ENCODE measurements at places on chromosomes 16 and 17. TPM values are rescaled to one million over a fixed set of nuclear protein-coding genes. Genes with fewer than 3 reads are reported as not detected.
A peak's percentile ranks its signal among the peaks of the same experiment; 100 is the strongest.

Gene CDH3
- total RNA-seq: 0.23 TPM

Gene CLEC18C
- total RNA-seq: 0.39 TPM

Gene WNT9B
- total RNA-seq: not detected

Gene DPEP1
- not detected for total RNA-seq

Gene MYH1
- not detected for total RNA-seq

Gene ABCA6
- not detected for total RNA-seq

Gene TNFSF13
- total RNA-seq: 3.5 TPM

- H3K4me1 ChIP-seq: peaks cover 64% of the 10 kb centered on the region
- no peak for DNase-seq
- H3K27ac ChIP-seq: peak overlapping the region; percentile 93
- H3K27me3 ChIP-seq: no peaks in the 10 kb centered on the region
These were observed 15.8 kb upstream of the CCL5 start for GRCh38 chr17:35895636-35896587.

GRCh38 chr16:29665294-29666077 is 2.4 kb downstream of the SPN start:
- peak overlapping the region; percentile 93 for H3K27ac ChIP-seq
- no peaks in the 10 kb centered on the region for H3K27me3 ChIP-seq
- H3K4me3 ChIP-seq: peak overlapping the region; percentile 94
- H3K4me1 ChIP-seq: peaks cover 40% of the 10 kb centered on the region
- DNase-seq: no peak
- peaks cover 64% of the 10 kb centered on the region for H3K36me3 ChIP-seq

DNA sequence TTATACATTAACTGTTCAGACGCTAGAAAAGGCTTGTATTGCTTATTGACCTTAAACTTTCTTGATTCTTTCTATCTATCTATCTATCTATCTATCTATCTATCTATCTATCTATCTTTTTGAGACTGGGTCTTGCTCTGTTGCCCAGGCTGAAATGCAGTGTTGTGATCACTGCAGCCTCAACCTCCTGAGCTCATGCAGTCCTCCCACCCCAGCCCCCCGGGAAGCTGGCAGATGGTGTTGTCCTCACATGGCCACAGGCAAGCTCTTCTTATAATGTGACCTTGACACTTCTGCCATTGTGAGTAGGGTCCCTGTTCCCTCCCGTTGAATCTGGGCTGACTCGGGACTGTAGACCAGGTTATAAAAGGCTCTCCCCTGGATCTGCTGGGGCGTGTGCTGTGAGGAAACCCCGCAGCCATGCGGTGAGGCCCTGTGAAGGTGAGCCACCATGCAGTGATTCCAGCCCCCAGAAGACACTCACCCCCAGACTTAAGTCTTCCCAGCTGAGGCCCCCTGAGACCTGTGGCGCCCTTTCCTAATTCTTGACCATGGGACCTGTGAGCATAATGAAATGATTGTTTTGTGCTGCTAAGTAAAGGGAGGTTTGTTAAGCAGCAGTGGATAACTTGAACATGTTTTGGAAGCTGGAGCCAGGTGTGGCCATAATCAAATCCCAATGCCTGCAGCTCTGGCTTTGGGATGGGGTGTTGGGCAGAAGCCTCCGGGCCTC is 54.3 kb downstream of the RPTOR start:
- H3K4me1 ChIP-seq: peaks cover 57% of the 10 kb centered on the region
- peaks cover 26% of the 10 kb centered on the region for H3K36me3 ChIP-seq
- DNase-seq: no peak
- peak overlapping the region; percentile 33 for H3K27ac ChIP-seq
- H3K4me3 ChIP-seq: no peak overlapping the region

GRCh38 chr17:55588446-55589242 is 77.4 kb upstream of the SMIM36 start:
- H3K4me3 ChIP-seq: no peak overlapping the region
- no peaks in the 10 kb centered on the region for H3K36me3 ChIP-seq
- no peak for DNase-seq
- no peak overlapping the region for H3K27ac ChIP-seq
- no peaks in the 10 kb centered on the region for H3K4me1 ChIP-seq
- H3K27me3 ChIP-seq: peaks cover 35% of the 10 kb centered on the region

DNA sequence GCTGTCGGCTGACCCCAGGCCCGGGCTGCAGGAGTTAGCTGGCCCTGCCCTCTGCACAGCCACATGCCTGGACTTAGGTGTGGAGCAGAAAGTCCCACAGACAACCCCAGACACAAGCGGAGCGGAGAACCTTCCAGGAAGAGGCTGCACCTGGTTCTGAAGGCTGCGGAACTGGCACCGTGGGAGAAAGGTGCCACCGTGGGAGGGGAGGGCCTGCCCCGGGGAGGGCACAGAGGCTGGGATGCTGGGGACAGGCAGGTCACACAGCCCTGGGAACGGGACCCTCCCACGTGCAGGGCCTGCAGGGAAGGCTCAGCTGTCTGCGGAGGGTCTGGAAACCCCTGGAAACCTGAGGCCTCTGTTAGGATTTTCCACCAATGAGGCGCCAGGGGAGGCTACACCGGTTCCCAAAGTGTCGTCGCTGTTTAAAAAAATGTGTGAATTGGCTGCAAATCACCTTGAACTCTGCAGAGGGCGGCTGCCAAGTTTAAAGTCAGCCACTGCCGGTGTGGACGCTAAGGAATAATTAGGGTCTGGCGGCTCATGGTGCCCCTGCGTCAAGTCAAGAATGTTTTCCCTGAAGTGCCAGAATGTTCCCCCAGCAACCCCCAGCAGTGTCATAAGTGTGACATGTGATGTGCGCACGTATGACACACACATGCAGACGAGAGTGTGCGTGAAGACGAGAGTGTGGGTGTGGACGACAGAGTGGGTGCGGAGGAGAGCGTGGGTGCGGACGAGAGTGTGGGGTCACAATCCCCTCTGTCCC is 50.9 kb upstream of the PABPN1L start:
- no peak for DNase-seq
- no peaks in the 10 kb centered on the region for H3K27me3 ChIP-seq
- no peaks in the 10 kb centered on the region for H3K36me3 ChIP-seq

- no peak overlapping the region for H3K27ac ChIP-seq
- DNase-seq: no peak
- no peaks in the 10 kb centered on the region for H3K27me3 ChIP-seq
- H3K4me1 ChIP-seq: no peaks in the 10 kb centered on the region
- H3K4me3 ChIP-seq: no peak overlapping the region
- no peaks in the 10 kb centered on the region for H3K36me3 ChIP-seq
These were observed 57.1 kb upstream of the KIF2B start for GRCh38 chr17:53765609-53766008.

GRCh38 chr17:17567631-17568030 is 23.9 kb downstream of the PEMT start:
- no peak overlapping the region for H3K27ac ChIP-seq
- no peaks in the 10 kb centered on the region for H3K36me3 ChIP-seq
- no peaks in the 10 kb centered on the region for H3K4me1 ChIP-seq

- H3K4me1 ChIP-seq: no peaks in the 10 kb centered on the region
- H3K27me3 ChIP-seq: peaks cover 22% of the 10 kb centered on the region
- DNase-seq: no peak
- H3K4me3 ChIP-seq: no peak overlapping the region
- no peak overlapping the region for H3K27ac ChIP-seq
- H3K36me3 ChIP-seq: no peaks in the 10 kb centered on the region
These were observed 13.8 kb downstream of the C17orf50 start for GRCh38 chr17:35774499-35774898.

- H3K27me3 ChIP-seq: peaks cover 28% of the 10 kb centered on the region
- H3K27ac ChIP-seq: no peak overlapping the region
- no peak for DNase-seq
- no peaks in the 10 kb centered on the region for H3K36me3 ChIP-seq
- no peak overlapping the region for H3K4me3 ChIP-seq
These were observed 165.8 kb upstream of the FOXF1 start for GRCh38 chr16:86344586-86344871.

DNA sequence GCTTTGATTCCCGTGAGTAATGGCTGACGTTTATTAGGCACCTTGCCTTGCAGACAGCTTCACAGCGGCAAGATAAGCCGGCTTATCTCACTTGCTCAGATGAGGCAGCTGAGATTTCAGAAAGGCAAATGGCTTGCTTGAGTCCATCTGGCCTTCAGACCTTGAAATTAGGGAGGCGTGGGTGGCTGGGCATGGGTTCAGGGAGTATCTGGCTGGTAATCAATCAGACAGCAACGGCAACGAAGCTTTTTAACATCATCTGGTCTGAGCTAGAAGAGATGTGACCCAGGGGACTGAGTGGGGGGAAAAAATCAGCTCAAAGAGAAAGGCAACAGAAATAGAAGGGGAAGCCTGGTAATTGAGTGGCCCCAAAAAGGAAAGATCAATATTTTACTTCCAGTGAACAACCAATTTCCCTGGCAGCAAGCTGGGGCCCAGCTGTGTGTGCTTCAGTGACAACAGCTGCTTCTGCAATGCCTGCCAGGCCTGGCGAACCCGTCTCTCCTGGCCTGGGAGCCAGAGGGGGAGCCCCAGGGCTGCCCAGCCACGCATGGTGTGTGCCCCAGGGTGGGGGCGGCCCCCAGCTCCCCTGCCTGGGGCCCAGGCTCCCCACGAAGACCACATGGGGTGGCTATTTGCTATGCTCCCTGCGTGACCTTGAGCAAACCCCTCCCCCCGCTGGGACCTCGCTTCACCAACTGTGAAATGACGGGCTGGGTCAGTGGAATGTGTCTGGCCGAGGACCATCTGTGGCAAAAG is 34.0 kb downstream of the RAB11FIP4 start:
- no peaks in the 10 kb centered on the region for H3K36me3 ChIP-seq
- no peak overlapping the region for H3K27ac ChIP-seq
- H3K27me3 ChIP-seq: peaks cover 17% of the 10 kb centered on the region
- no peaks in the 10 kb centered on the region for H3K4me1 ChIP-seq
- DNase-seq: no peak

DNA sequence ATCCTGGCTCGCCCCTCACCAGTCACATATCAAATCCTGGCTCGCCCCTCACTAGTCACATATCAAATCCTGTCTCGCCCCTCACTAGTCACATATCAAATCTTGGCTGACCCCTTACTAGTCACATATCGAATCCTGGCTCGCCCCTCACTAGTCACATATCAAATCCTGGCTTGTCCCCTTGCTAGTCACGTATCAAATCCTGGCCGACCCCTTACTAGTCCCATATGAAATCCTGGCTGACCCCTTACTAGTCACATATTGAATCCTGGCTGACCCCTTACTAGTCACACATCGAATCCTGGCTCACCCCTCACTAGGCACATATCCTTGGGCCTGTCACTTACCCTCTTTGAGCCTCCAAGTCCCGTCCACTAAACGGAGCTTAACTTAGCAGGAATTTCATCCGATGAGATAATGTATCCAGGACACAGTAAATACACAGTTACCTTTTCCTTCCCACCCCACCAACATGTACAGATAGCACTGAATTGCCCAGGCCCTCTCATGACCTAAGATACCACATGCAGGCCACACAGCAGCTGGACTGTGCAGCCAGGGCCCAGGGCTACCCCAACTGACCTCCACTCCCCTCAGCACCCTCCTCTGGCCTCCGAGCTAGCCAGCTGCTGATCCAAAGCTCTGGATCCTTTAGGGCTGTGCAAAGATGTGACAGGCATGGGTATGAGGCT is 157.8 kb upstream of the RPH3AL start:
- no peak overlapping the region for H3K4me3 ChIP-seq
- no peak overlapping the region for H3K27ac ChIP-seq
- no peaks in the 10 kb centered on the region for H3K4me1 ChIP-seq
- H3K27me3 ChIP-seq: no peaks in the 10 kb centered on the region
- no peak for DNase-seq

DNA sequence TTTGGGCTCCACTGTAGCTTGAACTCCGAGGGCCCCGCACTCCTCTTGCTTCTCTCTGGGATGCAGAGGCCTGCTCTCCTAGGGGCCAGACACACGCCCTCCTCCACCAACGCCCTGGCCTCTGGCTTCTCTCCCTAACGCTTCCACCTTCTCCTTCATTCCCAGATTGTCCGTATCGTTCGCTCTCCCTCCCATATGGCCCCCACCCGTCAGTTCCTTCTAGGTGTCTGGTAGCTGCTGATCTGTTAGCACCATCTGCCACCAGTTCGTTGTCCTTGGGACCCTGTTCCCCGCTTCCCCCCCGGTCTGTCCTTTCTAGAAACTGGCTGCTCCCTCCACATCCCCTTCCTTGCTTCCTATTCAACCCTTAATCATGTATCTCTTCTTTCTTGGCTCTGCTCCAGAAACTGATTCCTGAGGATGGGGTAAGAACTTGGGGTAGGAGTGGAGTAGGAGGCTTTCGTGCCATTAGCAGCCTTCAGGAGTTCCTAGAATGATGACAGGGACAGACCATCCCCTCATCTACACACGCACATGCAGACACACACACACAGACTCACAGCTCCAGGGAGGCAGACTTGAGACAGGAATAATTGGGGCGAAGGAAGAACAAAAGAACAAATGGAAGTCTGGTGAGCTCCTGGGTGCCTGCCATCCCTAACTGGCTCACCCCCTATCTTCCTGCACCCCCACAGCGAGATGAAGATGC is 4.3 kb downstream of the ATP1B2 start:
- peaks cover 45% of the 10 kb centered on the region for H3K27me3 ChIP-seq
- no peaks in the 10 kb centered on the region for H3K36me3 ChIP-seq
- no peak for DNase-seq
- H3K4me3 ChIP-seq: no peak overlapping the region
- no peak overlapping the region for H3K27ac ChIP-seq
